Central memory CD4-positive, alpha-beta T cell (primary cell): ENCODE measurements at places on chromosomes 12 and 14.

- DNase-seq = no peak
Measured at GRCh38 chr12:52123487-52124186, 44.1 kb downstream of the SMIM41 start.

DNA sequence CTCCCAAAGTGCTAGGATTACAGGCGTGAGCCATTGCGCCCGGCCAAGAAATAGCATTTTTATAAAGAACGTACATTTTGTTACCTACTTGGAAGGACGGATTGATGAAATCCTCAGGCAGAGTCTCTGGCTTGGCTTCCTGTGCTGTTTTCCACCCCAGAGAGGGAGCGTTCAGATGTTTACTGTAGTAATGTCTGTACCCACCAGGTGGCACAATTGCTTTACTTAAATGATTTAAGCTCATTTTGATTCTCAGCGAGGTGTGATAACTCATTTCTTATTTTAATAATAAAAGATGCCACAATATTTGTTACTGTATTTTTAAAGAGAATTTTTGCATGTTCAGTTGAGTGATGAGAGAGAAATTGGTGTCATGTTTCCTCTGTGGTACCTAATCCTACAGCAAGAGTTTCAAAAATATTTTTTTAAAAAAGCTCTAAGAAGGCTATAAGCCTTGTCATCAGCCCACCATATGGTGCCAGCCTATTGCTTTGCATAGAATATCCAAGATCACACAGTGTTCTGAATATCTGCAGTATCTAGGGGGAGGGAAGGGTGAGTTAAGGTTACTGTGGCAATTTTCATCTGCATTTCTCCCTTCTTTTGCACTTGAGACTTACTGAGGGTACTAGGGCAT lies 82.6 kb upstream of the TRAF3 start:
- DNase-seq = peak; percentile 50

- DNase-seq = no peak
Measured at GRCh38 chr12:57044889-57045288, 5.0 kb downstream of the MYO1A start.

GRCh38 chr14:91032248-91032647 lies 28.2 kb downstream of the RPS6KA5 start:
- no peak for DNase-seq

DNA sequence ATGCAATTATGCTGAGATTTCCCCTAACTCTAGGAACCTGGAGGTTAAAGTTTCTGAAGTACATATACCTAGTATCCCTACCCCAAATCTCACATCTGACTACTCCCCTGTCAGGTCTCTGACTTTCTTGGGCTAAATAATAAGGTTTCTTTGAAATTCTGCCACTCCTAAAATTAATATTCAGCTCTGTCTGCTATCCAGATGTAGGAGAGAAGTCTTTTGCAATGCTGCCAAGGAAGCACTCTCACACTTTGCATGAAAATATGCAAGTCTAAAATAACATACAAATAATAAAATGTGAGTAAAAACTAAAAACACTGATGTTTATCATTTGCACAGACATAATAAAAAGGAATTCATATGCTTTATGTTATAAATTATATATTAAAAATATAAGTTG lies 196.9 kb upstream of the LRFN5 start:
- no peak for DNase-seq

- DNase-seq = no peak
Measured at GRCh38 chr14:34824826-34825225, 50.3 kb downstream of the BAZ1A start.

GRCh38 chr12:63467951-63468350 lies 200.3 kb downstream of the DPY19L2 start:
- no peak for DNase-seq

DNA sequence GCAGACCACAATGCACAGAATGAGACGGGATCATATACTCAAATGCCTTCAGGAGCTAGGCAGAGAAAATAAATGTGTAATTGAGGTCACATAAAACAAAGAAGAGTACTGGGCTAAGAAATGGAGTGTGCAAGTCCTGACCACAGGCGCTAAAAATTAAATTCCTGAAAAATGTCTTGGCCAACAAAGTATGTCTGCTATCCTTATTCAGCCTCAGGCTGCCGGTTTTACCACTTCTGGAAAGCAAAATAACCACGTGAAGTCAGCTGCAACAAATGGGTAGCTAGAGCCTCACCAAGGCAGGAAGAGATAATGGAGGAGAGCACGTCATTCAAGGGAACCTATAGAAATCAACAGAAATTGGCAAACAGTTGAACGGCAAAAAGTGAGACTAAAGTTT lies 3.1 kb downstream of the PYGL start:
- DNase-seq = no peak

DNA sequence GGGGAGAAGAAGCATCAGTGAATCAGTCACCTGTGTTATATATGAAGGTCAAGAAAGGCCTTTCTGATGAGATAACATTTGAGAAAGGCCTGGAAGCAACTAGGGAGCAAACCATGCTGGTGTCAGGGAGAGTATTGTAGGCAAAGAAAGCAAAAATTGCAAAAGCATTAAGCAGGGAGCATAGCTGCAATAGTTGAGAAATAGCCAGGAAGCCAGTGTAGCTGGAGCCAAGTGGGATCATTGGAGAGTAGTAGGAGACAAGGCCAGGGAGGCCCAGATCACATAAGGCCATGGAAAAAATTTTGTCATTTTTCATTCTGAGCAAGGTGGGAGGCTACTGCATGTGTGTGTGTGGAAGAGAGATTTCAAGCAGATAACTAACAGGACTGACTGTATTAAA lies 18.8 kb upstream of the MAGOHB start:
- no peak for DNase-seq

GRCh38 chr14:104588066-104588857 lies 8.7 kb downstream of the C14orf180 start:
- no peak for DNase-seq

- no peak for DNase-seq
Measured at GRCh38 chr14:90302529-90303303, 29.0 kb downstream of the NRDE2 start.

- DNase-seq = no peak
Measured at GRCh38 chr14:38999949-39000348, 103.1 kb downstream of the SEC23A start.

- DNase-seq = no peak
Measured at GRCh38 chr14:41096131-41096530, 510.5 kb upstream of the LRFN5 start.

DNA sequence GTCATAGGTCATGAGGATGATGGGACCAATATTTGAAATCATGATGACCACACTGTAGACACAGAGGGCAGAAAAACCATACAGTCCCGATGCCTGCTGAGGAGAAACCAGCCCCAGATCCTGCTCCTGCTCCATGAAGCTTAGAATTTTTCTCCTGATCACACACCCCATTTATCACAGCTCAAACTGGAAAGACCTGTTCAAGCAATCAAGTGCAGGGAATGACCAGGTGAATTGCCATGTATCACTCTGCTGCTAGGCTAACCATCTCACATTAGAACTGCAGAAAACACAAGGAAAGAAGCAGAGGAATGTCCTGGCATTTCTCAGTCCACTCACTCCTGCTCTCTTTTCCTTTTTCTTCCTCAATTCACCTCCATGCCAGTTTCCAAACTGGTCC lies 18.1 kb downstream of the MANSC1 start:
- no peak for DNase-seq

DNA sequence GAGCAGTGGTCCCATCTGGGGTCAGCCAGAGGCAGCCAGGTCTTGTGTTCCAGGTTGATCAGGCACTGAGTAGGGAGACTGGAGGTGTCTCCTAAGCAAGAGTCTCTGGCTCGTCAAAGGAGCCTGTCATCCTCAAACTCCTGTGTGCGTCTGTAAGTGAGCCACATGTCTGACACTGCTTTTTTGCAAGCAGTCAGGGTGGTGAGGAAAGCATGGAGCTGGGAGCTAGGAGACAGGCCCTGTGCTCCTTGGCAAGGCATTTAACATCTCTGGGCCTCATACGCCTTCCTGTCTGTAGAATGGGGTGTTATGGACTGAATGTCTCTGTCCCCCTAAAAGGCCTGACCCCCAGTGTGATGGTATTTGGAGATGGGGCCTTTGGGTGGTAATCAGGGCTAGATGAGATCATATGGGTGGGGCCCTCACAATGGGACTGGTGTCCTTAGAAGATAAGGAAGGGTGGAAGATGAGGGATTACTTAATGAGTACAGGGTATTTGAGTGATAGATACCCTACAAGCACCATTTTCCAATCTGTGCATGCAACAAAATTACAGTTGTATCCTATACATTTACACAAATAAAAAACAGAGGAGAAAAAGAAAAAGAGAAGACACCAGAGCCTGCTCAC lies 53.0 kb downstream of the ARL6IP4 start:
- DNase-seq = no peak

DNA sequence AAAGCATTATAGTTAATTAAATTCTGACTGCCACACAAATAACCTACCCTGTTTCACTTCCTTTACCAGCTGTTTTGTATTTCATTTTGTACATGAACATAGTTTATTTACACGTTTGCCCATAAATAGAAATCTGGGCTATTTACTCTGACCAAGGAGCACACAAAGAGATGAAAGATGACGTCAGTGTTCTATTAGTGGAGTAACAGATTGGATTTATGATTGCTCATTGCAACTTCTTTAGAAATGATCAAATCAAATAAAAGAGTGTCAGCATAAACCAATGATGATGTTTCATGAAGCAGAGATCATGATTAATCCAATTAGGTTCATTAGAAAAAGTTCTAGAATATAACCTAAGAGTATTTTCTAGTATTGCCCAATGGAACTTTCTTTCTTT lies 12.0 kb upstream of the RTL1 start:
- DNase-seq = no peak

GRCh38 chr12:54611715-54612149 lies 23.0 kb downstream of the LACRT start:
- DNase-seq = no peak
